Activated T-helper 2 cell treated with anti-CD3 and anti-CD28 coated beads, Interferon-gamma antibody, Interleukin-2, Interleukin-4, amounts not matched to agents 10 μg/mL and 5 μg/mL and 100 μg/mL, durations not matched to agents 14 hours and 24 hours and 36 hours (primary cell): ENCODE measurements at places on chromosomes 16 and 17.

GRCh38 chr17:76140661-76141211 lies 309 bp downstream of the FOXJ1 start:
- no peak for DNase-seq

DNA sequence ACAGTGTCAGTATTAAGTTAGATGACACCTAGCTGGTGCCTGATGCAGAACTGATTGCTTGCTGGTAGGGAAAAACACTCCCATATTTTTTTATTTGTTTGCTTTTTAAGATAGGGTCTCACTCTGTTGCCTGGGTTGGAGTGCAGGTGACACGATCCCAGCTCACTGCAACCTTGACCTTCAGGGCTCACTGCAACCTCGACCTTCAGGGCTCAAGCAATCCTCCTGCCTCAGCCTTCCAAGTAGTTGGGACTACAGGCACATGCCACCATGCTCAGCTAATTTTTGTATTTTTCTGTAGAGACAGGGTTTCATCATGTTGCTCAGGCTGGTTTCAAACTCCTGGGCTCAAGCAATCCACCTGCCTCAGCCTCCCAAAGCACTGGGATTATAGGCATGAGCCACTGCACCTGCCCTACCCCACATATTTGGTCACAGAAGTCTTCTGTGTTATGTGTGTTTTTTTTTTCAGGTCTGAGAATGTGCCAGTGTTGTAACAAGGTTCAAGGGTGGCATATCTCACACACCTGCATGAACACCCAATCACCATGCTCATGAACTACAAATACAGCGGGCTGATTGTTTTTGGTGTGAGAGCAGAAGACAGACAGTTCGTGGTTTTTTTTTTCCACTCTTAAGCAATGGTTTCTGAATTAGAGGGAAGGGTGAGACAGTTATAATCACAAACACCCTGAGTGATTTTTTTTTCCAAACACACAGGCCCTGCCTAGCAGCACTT lies 22.8 kb downstream of the SPAG9 start:
- no peak for DNase-seq

DNA sequence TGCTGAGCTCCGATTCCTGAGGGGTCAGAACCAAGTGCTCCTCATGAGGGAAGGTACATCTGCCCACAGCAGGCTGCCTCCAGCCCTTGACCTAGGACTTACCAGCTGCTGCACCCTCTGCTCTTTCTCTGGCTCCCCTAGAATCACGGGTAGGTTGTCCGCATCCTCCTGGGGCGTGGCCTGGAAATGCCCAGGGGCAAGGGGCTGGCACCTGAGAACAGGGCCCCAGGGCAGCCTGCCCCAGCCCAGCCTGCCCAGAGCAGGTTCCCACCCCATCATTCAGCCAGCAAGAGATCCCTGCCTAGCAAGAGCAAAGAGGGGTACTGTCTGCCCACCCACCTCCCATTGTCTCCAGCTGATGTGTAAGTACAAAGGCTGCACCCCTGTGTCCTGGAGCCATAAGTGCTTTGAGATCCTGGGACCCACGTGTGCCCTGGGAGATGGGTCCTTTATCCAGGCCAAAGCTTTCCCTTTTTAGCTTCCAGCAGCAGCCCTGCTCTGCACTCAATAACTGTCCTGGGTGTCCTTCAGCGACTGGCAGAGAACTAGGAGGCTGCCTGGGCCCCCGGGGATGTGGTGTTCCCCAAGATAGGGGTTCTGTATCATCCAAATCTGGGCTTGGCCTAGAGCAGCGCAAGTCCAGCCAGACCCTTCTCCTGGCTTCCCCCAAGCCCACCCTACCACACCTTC lies 5.1 kb downstream of the TSPOAP1 start:
- DNase-seq, result no peak

GRCh38 chr16:30722916-30723315 lies 23.9 kb downstream of the SRCAP start:
- DNase-seq, result no peak

- no peak for DNase-seq
Measured at GRCh38 chr16:508884-509736, 18.4 kb upstream of the CAPN15 start.

DNA sequence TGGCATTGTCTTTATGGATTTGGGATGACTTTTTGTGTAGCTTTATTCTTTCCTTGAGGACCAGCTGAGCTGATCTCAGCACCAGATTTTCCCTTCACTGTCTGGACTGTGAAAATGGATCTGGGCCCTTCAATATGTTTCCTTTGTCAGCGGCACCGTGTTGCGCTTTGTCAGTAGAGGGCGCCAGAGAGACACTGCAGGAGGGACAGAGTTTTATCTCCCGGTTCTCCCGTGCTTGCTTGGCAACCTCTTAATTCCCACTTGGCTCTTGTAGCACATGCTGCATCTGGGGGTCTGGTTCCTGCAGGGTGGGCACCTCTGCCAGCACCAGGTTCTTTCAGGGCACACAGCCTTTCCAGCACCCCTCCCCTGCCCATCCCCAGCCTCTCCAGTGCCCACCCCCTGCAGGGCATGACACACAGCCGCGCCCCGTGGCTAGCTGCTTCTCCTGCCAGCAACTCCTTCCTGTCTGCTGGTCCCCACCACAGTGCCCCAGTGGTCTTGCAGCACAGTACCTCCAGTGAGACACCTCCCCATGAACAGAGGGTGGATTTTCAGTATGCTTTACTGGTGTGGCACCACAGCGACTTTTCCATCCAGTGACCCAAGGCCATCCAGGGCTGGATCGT lies 19.6 kb downstream of the OR1D5 start:
- no peak for DNase-seq

GRCh38 chr16:78004517-78004916 lies 17.8 kb upstream of the CLEC3A start:
- no peak for DNase-seq

DNA sequence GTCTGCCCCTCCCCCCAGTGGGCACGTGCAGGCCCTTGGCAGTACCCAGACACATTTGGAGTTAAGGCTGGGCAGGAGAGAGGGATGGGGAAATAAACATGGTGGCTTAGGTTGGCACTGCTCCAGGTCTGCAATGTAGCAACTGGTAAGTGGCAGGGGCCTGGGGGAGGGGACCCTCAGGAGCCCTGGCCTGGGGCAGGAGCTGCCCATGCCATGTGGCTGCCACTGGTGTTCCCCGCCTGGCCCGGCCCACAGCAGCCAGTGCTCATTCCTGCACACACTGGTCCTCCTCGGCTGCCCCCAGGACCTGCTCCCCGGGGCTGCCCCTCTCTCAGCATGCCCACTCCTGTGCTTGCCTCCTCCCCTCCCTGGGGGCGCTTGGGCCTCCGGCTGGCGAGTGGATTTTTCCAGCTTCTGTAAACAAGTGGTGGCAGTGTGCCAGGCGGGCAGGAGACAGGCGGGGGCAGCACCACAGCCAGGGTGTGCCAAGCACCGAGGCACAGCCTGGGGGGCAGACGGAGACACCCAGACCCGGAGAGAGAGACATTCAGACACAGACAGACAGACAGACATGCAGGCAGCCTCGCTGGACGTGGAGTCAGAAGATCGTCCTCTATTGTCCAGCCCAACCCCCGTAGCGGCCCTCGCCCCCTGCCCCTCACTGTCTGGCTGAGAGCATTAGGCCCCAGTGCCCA lies 9.4 kb downstream of the THRA start:
- DNase-seq, result no peak

GRCh38 chr16:24328835-24329452 lies 72.8 kb downstream of the CACNG3 start:
- DNase-seq, result no peak
